ENCODE measurements at places on chromosomes 7 and 10. TPM values are rescaled to one million over a fixed set of nuclear protein-coding genes. Genes with fewer than 3 reads are reported as not detected.

WDFY4 gene
- total RNA-seq: 0.25 TPM

LMOD2 gene
- total RNA-seq: not detected

ZNF727 gene
- not detected for total RNA-seq

GNGT1 gene
- total RNA-seq: not detected

RASA4B gene
- total RNA-seq: 1.7 TPM

DLG5 gene
- 55.2 TPM for total RNA-seq

Measured in astrocyte (in vitro differentiated cells and primary cell).